ENCODE measurements at places on chromosomes 1 and 21.

DNA sequence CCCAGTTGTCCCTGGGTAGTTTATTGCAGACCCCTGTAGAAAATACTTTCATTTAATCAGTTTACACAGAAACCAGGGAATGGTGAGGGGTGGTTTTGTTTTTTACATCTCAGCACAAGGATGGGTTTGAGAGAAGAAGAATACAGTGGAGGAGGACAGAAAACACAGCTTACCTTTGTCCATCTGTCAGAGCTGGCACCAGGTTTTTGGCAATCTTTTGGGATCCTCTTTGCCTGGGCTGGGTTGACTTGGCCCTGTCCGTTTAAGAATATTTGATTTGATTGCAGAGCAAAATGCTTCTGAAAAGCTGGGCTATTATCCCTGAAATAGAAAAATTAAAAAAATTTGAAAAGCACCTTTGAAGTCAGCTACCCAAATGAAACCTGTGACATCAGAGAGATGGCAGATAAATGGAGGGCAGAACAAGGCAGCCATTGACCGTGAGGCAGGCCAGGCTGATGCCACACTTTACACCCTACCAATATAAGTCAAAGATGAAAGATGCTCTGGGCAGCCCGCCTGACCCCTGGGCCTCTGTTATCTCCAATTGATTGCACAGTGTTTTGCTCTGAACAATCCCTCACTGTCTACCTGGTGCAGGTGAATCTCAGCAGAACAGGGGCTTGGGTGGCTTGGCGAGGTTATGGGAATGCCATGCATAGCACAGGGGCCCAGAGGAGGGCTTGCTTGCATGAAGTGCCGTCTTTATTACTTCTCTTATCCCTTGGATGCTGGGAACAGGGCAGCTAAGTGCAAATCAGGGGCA, 218.8 kb downstream of the LMX1A start:
- DNase-seq, result no peak

- DNase-seq, result peak; percentile 65
Observed at GRCh38 chr1:119885903-119886783, 10.2 kb downstream of the ADAM30 start.

DNA sequence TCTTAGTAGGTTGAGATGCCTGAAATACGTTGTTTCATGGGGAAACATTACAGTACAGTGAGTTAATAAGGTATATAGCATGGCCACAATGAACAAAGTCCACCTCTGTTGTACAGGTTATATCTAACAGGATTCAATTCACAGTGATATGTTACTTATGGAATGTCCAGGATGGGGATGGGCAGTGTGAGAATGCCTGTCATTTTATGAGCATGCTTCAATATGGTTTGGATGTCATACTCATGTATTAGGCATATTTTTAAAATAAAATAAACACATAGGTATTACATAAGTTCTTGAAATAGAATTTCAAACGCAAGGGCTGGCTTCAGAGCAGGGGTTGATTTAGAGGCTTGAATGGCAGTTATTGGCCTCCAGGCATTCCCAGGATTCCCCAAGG, 6.1 kb upstream of the PHLDA3 start:
- no peak for DNase-seq

DNA sequence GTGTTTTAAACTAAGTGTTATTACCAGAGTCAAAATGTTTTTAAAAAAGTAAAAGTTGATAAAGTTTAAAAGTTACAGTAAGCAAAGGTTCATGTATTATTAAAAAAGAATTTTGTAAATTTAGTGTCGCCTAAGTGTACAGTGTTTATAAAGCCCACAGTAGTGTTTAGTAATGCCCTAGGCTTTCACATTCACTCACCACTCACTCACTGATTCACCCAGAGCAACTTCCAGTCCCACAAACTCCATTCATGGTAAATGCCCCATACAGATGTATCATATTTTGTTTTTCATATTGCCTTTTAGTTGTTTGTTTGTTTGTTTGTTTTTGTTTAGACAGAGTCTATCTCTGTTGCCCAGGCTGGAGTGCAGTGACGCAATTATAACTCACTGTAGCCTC, 353.8 kb upstream of the PTBP2 start:
- DNase-seq, result no peak

GRCh38 chr1:183989078-183989577, 48.4 kb downstream of the COLGALT2 start:
- DNase-seq, result peak; percentile 29

DNA sequence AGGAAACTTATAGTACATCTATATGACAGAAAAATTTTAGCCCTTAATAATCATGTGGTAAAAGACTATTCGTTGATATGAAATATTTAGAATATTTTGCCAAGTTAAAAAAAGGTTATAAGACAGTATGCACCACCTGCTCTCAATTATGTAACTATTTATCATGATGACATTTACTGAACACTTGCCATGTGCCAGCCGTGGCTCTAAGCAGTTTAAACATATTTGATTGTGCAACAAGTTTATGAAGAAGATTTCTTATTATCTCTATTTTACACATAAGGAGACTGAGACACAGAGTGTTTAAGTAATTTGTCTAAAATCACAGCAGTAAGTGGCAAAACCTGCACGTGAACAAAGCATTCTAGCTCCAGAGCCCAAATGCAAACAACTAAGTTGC, 199.3 kb upstream of the JUN start:
- DNase-seq, result no peak

DNA sequence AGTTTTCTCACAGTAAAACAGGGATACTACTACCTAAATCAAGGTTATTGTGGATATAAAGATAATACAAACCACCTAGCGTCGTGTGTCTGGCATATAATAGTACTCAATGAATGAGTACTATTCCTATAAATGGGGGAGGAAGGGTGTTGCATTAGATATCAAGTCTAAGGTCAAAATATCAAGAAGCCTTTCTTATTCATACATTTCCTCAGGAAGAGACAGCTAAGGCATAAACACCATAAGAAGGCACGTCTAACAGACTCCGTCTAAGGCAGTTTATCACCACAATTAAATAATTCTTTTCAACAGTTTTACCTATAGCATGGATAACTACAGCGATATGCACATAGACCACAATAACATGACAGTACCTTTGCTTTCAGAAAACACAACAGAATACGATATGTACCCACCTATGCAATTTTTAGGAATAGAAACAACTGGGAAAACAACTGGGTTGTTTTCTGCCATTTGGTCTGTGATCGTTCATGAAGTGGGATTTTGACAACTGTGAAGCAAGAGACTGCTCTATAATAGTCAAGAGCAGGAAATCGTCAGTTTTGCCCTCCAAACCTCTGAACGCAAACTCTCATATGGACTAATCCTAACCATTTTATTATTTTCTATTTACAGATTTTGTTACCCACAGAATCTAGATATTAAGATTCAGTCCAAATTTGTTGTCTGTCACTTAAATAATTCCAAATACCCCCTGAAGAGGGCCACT, 53.1 kb downstream of the HNRNPR start:
- DNase-seq, result no peak

- DNase-seq, result no peak
Observed at GRCh38 chr1:228940926-228941325, 205.6 kb downstream of the RHOU start.

DNA sequence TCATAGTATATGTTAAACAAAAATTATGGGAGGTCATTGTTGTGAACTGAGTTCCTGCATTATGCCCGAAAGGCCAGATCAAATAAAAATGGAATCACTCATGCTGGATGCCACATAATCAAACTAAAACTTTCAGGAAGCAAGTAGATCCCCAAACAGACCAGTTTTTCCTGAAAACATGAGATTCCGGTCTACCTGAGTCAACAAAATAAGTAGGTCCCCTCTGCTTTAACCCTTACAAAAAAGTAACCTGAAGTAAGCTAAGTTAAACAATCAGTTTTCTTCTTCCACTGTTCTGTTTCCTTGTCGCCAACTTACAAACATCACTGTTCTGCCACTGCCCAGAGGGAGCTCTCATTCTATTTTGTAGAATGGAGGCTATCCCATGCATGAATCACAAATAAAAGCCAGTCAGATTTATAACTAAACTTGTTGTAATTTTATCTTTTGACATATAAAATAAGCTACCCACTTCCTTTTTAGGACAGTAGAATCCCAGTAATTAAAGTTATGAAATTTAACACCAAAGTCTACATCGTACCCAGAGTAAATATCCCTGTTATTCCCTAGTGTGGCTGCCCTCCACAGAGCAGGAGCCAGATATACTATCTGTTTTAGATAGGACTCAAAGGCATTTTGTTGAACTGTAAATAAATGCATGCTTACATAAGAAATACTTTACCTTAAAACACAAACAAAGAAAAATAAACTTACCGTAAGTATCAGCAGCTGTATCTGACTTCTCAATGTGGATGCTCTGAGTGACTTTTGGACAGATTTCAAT, 149.4 kb downstream of the TIAM1 start:
- DNase-seq, result no peak

- no peak for DNase-seq
Observed at GRCh38 chr1:66540434-66541032, 6.6 kb downstream of the SGIP1 start.

- DNase-seq, result no peak
Observed at GRCh38 chr21:20272791-20273362, 725.3 kb upstream of the NCAM2 start.

DNA sequence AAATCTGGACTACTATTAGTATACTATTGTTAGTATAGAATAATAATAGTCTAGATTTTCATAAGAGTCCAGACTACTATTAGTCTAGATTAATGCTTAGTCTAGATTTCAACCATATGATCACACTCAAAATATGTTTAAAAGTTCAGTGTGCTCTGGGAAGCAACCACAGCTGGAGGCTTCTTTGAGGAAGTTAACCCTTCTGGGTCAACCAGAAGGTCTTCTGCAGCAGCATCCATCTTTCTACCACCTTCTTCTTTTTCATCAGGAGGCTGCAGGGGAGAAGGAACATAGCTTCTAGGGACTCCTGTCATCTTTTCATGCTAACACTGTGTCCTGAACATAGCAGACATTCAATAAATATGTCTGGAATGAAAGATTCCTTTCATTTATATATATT, 51.2 kb upstream of the DNAJC6 start:
- no peak for DNase-seq

DNA sequence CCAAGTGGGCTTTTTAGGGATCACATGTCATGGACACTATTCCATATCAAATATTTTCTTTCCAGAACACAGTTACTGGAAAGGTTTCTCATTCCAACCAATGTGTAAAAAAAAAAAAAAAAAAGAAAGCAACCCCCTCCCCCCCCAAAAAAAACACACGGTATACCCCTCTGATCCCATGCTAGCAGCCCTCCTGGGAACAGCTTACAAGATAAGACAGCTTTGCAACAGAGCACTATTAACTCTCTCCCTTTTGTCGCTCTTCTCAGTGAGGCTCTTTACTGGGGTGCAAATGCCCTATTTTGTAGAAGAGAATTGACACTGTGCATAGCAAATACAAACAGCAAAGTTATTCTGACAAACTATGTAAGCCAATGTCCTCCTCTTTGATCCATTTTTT, 161.2 kb downstream of the NTMT2 start:
- no peak for DNase-seq

GRCh38 chr1:112033439-112034120, 44.1 kb upstream of the KCND3 start:
- no peak for DNase-seq

- DNase-seq, result no peak
Observed at GRCh38 chr1:63454269-63454668, 68.8 kb downstream of the ITGB3BP start.

DNA sequence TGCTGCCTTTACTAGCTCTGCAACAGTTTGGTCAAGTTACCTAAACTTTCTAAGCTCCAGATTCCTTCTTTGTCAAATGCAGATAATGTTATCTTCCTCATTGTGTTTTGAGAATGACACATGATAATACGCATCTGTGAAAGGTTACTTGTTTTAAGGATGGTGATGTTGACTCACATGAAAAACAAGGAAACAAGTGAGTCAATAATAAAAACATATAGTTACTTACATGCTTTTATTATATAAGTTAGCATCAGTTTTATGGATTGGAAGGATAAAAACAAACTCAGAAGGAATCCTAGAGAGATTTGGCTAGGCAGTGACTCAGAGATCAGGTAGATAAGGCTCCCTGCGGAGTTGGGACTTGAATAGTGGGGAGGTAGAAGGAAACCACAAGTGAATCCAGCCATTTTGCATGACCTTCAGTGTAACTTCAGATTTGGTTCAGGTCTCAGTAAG, 144.6 kb downstream of the LMO4 start:
- DNase-seq, result no peak

- no peak for DNase-seq
Observed at GRCh38 chr1:209262631-209263030, 320.9 kb upstream of the CAMK1G start.

- no peak for DNase-seq
Observed at GRCh38 chr1:179476484-179476883, 99.3 kb downstream of the NPHS2 start.

GRCh38 chr21:42525676-42526378, 12.2 kb downstream of the SLC37A1 start:
- DNase-seq, result no peak

DNA sequence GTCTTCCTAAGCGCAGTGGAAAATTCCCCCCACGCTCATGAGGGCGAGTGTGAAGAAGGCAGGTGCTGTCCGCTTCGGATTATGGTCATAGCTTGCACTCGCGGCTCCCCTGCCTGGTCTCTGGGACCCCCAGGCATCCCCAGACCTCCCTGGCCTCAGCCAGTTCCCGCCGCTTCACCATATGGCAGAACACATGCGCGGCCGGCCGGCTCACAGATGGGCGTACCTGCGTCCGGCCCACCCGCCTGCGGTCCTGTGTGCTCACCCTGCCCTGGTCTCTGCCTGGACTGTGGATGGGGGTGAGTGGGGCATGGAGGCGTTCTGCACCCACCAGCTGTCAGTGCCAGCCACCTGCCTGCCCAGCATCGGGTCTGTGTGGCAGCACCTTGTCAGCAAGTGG, 34.1 kb downstream of the PRKCZ start:
- DNase-seq, result no peak

DNA sequence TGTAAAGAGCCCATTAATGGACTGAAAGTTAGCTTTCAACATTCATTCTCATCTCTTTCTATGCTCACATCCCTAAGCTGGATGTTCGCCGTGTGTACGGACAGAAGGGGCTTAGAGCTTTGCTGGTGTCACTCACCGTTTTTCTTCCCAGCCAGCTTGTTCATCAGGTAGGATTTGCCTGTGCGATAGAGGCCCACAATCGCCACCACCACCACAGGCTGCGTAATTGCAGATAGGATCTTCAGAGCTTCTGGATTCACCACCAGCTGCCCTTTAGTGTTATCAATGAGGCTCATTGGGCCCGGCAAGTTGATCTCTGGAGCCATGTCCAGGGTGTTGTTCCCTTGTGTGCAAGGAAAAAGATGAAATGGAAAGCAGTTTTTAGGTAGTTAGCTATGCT, 4.3 kb downstream of the GBP2 start:
- DNase-seq, result no peak
